Activated T-helper 1 cell treated with anti-CD3 and anti-CD28 coated beads, Interleukin-12 subunit alpha, Interleukin-12 subunit beta, Interleukin-2, Interleukin-4 antibody, amounts not matched to agents 30 ng/mL and 10 ng/mL and 1 ng/mL, durations not matched to agents 14 hours and 24 hours and 36 hours (primary cell): ENCODE measurements at places on chromosomes 7 and 10.
A peak's percentile ranks its signal among the peaks of the same experiment; 100 is the strongest.

DNA sequence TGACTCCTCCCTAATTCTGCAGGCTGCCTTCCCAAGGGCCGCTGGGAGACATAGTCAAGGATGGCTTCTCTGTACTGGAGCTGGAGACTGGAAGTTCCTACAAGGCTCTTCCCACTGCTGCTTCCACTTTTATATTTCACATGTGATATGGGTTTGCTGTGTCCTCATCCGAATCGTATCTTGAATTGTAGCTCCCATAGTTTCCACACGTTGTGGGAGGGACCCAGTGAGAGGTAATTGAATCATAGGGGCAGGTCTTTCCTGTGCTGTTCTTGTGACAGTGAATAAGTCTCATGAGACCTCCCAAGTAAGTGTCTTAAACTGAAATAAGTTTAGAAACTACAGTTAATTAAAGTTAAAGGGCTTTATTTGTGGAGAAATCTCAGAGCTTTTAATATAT is 47.0 kb upstream of the BICC1 start:
- no peak for DNase-seq

DNA sequence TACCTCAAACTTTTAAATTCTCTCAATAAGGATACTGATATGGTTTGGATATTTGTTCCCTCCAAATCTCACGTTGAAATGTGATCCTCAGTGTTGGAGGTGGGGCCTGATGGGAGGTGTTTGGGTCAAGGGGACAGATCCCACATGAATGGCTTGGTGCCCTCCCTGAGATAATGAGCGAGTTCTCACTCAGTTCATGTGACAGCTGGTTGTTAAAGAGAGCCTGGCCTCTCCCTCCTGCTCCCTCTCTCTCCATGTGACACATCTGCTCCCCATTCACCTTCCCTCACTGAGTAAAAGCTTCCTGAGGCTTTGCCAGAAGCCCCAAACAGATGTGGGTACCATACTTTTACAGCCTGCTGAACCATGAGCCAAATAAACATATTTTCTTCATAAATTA is 19.2 kb downstream of the ABCB4 start:
- DNase-seq, result no peak

- no peak for DNase-seq
Observed at GRCh38 chr10:22727663-22728062, 13.3 kb upstream of the PIP4K2A start.

- no peak for DNase-seq
Observed at GRCh38 chr7:91082038-91082437, 182.2 kb upstream of the FZD1 start.

DNA sequence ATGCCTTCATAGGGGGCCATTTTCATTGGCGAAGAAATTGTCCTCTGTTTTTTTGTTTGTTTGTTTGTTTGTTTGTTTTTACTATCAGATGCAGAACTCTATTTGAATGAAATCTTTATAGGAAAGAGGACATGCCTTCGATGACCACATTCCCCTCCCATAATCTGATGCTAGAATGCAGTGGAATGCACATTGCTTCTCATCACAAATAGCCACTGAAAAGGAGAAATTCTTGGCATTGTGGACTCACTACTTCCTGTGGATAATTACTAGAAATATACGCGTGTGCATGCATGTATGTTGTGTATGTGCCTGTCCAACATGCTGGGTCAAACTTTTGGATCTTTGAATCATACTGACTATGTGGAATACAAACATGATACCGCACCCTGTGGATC is 70.5 kb upstream of the SFMBT2 start:
- DNase-seq, result no peak

DNA sequence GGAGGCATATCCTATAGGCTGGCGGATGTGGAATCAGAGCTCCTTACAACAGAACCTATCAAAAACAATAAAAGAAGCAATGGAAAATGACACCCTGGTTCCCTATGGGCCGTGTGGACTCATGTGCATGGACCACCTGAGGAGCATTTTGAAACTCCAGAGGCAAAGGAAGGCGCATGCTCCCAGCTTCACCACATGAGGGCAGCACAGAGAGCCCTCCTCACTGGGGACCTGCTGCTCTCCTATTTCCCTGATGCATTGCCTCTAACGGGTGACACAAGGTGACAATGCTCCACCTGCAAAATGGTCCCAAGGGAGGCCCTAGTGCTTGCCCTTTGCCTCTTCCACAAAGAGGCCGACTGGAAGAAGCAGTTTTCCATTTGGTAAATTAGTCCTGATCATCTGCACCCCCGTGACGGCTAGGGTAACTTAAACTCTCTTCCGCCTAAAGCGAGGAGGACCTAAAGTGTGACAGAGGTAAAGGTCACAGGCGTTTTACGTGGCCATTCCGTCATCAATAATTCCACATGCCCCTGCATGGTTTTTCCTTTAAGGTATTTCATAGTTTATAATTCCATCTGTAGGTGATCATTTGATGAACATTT is 67.7 kb downstream of the GPAM start:
- peak; percentile 12 for DNase-seq

- no peak for DNase-seq
Observed at GRCh38 chr10:15046626-15047025, 2.9 kb downstream of the OLAH start.

DNA sequence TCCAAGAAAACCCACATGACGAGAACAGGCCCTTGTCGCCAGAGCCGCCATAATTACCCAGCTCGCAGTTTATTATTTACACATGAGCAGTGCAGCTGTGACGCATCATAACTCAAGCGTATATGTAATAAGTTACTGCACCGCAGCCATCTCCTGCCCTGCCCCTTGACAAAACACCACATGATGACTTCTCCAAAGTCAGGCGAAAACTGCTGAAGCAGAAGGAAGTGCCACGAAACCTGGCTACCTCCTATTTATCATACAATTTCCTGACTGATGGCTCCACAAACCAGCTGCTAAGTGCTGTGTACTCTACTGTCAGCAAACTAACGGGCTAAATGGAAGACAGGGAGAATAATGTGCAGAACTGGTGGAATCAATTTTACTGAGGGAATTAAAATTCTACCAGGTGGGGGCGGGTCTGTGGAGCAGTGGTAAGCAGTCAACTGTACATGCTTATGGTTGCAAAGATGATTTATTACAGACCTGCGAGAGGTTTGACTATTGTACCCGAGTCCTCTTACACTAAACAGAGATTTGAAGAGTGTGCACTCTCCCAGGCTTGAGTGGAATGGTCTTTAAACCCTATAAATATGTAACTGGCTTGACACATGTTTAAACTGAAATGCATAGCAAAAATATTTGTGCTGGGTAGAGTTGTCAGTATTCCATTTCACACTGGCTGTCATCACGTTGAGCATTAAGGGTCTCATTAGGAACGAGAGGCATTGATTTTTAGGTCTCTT is 156.0 kb downstream of the GLI3 start:
- no peak for DNase-seq

DNA sequence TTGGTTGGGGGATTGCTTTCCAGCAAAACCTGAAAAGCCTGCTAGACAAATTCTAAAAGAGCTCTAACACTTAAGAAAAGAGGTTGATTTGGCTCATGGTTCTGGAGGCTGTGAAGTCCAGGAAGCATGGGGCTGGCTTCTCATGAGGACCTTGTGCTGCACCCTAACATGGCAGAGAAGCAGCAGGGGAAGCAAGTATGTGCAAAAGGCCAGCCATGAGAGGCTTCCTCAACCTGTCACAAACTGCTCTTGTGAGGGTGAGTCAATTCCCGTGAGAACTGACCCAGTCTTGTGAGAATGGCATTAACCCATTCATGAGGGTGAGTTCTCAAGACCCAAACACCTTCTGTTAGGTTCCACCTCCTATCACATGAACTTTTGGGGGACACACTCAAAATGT is 54.3 kb upstream of the IGFBP3 start:
- DNase-seq, result no peak

- no peak for DNase-seq
Observed at GRCh38 chr7:75687246-75688088, 51.3 kb downstream of the HIP1 start.

- DNase-seq, result no peak
Observed at GRCh38 chr10:17764142-17764541, 12.1 kb downstream of the TMEM236 start.

DNA sequence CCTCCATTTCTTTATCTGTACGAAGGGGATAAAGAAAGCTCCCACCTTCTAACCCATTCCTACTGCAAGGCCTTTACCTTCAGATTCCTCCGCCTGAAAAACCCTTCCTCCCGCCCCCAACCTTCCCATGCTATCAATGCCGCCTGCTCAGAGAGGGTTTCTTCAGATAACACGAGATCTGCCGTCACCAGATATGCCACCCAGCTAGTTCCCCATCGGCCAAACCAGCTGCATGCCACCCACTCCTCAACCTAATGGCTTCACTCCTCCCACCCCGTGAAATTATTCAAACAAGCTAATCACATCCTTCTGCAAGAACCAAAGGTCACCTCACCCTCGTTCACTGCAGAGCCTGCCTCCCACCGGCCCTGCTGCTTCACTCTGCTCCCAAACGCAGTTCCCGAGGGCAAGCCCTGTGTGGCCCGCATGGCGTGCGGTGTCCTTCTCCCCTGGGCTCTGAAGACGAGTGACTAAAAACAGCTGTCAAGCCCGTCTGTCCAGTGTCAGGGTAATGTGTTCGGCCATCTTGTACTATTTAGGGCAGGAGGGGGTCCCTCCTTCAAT is 46.8 kb upstream of the TMEM213 start:
- no peak for DNase-seq

GRCh38 chr10:61931620-61932332 is 30.3 kb downstream of the ARID5B start:
- DNase-seq, result no peak

- DNase-seq, result no peak
Observed at GRCh38 chr7:47951374-47951773, 3.1 kb upstream of the PKD1L1 start.

DNA sequence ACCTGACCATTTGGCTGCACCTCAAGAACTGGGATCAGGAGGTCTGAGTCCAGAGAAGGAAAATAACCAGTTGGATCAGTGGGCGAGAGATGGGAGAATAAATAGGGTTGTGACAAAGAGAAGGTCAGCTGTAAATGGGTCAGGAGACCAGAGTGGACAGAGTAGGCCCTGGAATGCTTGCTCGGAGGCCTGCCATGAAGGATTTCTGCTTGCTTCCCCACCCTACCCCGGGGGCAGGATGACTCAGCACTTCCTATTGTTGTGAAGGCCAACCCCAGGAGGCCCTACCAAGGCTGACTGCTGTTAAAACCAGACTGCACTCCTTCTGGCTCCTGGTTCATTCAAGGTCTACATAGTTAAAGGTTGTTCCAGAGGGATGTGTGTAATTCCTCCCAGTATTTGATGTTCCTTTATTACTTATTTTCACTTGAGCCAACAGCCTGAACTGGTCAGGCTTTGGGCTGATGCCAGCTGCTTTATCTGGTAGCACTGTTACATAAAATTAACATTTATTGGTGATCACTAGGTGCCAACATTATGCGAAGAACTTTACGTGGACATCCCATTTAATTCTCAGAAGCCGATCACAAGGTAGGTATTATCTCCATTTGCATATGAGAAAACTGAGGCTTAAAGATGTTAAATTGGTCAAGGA is 27.3 kb upstream of the IFRD1 start:
- DNase-seq, result no peak

DNA sequence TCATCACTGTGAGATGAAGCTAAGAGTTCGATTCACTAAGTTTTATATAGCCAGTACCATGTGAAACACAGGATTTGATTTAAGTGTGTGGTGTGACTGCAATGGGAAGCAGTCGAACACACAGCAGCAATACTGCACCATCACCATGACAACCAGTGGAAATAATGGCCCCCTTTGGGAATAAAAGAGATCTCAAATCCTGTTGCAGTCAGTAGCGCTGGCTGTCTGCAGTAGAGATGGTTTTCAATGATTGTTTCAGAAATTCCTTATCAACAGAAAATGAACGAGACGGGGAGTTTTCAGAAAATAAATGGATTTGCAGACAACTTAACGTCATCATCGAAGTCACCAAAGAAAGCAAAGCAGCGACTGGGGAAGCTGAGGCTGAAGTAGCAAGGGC is 91.0 kb downstream of the PTPRE start:
- DNase-seq, result no peak

- no peak for DNase-seq
Observed at GRCh38 chr7:147151661-147152060, 1035.1 kb downstream of the CNTNAP2 start.

DNA sequence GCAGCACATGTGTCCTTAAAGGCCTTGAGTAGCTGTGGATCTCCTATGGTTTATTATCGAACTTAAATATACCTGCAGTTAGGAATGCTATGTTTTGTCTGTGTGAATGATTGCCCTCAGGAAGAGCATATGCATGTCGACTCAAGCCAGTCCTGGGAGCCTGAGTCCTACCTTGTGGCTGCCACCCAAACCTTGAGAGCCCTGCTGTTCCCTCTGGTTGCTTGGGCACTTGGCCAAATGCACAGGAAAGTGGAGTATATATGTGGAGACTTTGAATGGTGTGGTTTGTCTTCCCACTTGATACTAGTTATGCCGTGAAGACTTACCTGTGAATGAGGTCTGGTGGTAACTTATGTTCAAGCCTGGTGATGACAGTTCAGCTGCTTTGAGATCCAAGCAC is 409.8 kb downstream of the LRMDA start:
- DNase-seq, result no peak

- DNase-seq, result peak; percentile 73
Observed at GRCh38 chr10:5293691-5294550, 70.8 kb upstream of the UCN3 start.

DNA sequence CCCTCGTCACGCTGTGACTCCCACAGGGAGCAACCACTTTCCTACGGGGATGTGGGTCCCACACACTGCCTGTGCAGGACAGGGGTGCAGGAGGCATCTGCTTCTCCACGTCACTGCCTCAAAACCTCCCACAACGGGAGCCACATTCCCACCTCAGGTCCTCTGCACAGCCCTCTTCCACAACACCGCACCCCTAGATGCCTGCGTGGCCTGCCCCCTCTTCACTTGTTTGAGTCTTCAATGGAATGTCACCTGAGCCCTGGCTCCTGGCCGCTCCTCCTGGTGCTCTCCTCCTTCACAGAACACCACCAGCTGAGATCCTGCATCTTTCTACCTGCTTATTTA is 73.6 kb downstream of the MAD1L1 start:
- DNase-seq, result no peak

DNA sequence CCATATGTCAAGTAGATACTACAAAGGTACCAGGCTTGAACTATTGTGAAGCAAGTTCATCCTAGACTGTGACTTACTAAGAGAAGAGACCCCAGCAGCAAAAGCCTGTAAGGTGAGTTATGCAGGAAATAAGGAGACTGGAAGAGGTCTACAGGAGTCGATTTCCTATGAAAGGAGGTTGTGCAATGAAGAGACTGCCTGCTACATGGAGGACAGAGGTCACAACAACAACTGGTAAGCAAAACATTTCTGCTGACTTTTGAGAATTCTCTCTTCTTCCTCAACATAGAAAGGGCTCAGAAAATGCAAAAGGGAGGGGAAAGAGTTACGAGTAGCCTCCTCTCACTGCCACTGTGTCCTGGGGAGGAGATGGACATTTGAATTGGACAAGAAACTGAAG is 42.4 kb downstream of the PDK4 start:
- no peak for DNase-seq

- DNase-seq, result no peak
Observed at GRCh38 chr7:139118234-139118804, 8.8 kb upstream of the ZC3HAV1 start.

DNA sequence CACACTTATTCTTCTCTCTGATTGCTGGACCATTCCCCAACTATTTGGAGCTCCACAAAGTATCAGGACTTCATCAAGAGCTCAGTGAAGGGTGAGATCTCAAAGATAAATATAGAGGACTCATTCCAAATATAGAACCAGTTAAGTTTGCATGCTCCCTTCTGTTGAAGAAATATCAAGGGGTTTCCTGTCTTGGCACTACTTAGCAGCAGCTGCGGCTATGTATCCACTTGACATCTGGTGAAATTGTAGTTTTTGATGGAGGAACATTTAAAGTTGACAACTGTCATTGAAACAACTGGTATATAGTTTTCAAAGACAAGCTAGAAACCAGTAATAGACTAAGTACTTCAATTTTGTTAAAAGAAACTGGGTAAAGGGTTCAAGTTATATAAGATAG is 1.0 kb upstream of the SPAG6 start:
- no peak for DNase-seq
